Ovary (tissue), 10 donors: ENCODE measurements at places on chromosomes 16 and 17. TPM values are rescaled to one million over a fixed set of nuclear protein-coding genes. Genes with fewer than 3 reads are reported as not detected.

ZNF629 gene
- 26.3 TPM for total RNA-seq

GRCh38 chr16:57477531-57478202 is 8.6 kb downstream of the DOK4 start:
- H3K27ac ChIP-seq, result no peak overlapping the region
- H3K36me3 ChIP-seq, result no peaks in the 10 kb centered on the region
- H3K4me1 ChIP-seq, result peaks cover 18% of the 10 kb centered on the region
- DNase-seq, result no peak

RGS9 gene
- total RNA-seq, result 5.3 TPM

- H3K36me3 ChIP-seq, result no peaks in the 10 kb centered on the region
- no peaks in the 10 kb centered on the region for H3K27me3 ChIP-seq
- no peak overlapping the region for H3K27ac ChIP-seq
- peak; percentile 15 for DNase-seq
- H3K4me3 ChIP-seq, result no peak overlapping the region
- no peaks in the 10 kb centered on the region for H3K4me1 ChIP-seq
Observed at GRCh38 chr17:4577386-4577993, 6.8 kb upstream of the SMTNL2 start.

SNAI3 gene
- total RNA-seq, result 0.12 TPM

ZDHHC1 gene
- total RNA-seq, result 21.9 TPM

ABCC6 gene
- total RNA-seq, result 0.67 TPM
